ENCODE measurements at places on chromosomes 7 and 10. TPM values are rescaled to one million over a fixed set of nuclear protein-coding genes. Genes with fewer than 3 reads are reported as not detected.

The MCM10 gene
- 26.1 TPM for total RNA-seq

The NANOS1 gene
- total RNA-seq: 0.27 TPM

The NOS3 gene
- total RNA-seq: 96.3 TPM

The ZNF365 gene
- 2.2 TPM for total RNA-seq

The FAM237B gene
- not detected for total RNA-seq

The PDE6C gene
- not detected for total RNA-seq

The GJD4 gene
- total RNA-seq: not detected

All from thoracic aorta endothelial cell (primary cell).